Stimulated activated CD4-positive, alpha-beta T cell treated with anti-CD3 and anti-CD28 coated beads, TNF-alpha, amount 100 ng/mL, for 1 hour (primary cell): ENCODE measurements at places on chromosomes 16 and 17.

DNA sequence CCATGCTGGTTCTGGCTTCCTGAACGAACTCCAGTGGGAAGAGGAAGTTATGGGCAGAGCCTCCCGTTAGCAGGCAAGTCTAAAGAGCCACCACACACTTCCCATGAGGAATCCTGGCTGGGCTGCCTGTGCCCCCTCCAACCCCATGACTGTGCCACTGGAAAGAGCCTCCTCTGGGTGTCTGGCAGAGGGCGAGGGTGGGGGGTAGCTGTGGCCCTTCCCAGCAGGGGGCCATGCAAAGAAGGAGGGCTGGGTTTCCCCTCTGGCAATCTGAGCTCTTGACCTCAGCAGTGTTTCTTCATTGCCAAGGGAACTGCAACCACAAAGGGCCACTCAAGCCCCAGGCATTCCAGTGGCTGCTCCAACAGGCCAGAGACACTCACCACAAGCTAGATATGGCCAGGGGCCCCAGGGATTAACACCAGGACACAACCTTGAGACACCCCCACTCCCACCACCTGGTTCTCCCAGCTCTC lies 1.7 kb upstream of the RRAD start:
- no peak for DNase-seq

DNA sequence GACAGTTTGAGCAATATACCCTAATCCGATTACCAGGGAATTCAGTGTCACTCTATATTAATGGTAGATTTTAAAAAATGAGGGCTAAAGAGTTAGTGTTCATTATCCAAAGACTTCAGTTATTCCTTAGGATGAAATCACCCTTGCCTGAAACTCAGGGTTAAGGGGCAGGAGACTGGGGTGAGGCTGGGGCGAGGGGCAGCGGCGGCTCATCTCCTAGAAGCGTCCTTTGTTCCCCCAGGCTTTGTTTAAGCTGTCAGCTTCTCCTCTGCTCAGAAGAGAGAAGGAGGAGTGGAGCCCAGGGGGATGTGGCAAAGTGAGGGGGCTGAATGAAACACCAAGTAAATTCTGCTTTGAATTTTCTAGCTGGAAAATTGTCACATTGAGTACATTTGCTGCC lies 117.7 kb upstream of the ELAC2 start:
- DNase-seq: no peak

DNA sequence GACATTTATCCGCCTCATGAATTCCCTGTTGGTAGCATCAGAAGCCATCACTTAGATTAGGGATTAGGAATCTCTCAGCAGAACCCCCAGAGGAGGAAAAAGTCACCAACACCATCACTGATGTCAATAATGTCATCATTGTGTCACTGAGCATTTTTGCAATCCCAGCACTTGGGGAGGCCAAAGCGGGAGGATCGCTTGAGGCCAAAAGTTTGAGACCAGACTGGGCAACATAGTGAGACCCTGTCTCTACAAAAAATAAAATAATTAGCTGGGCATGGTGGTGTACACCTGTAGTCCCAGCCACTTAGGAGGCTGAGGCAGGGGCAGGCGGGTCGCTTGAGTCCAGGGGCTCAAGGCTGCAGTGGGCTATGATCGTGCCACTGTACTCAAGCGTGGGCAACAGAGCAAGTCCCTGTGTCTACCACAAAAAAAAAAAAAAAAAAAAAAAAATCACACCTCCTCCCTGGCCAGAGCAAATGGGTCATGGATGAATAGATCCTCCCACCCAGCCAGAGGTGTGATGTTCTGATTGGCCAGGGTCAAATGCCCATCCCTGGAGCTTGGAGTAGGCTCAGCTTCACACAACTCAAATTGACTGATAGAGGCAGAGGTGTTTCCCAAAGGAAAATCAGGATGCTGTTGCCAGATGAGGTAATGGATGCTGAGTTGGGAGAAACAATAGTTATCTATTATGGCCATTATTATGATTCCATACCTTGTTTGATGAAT lies 31.6 kb downstream of the VWA3A start:
- no peak for DNase-seq

DNA sequence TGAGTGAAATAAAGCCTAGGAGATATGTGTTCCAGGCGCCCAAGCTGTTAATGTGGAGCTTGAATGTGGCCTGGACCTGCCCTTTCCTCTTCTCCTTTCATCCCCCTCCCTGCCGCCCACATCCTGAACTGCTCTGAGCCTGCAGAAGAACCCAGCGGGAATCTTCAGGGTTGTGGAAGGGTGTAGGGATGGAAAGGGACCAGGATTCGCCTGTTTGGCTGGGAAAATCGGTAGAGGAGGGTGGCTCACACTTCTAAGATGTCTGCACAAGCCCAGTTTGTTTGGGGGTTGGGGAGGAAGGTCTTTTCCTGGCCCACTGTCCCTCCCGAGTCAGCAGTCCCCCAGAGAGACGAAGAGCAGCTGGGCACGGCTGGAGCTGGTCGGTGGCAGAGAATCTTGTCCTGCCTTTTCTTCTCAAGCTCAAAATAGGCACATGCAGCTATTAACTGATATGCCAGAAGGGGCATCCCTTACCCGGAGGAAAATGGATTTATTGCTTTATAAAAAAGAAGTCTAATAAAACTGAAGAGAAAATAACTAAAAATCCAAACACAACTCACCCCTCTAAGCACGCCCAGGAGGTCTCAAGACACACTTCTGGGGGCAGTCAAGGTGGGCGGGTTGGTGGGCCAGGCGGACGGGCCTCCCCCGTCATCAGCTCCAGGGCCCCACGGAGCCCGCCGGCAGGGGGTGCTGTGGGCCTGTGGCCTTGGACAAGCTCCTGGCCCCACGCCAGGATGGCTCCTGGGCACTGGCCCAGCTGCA lies 11.5 kb upstream of the PITPNA start:
- no peak for DNase-seq

DNA sequence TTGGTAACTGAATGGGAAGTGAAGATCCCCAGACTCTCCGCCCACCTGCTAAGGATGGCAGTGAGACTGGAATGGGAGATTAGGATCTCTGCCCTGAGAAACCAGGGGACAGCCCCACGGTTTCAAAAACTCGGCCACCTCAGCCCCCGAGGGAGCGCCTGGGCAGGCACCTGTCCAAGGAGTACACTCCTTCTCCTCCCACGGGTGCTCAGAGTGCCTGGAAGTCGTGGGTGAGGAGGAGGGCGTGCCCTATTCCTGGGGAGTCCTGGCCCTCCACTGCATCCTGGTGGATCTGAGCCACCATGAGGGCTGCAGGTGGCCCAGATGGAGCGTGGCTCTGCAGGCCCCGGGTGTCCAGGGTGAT lies 78.5 kb downstream of the MGAT5B start:
- DNase-seq: no peak

- no peak for DNase-seq
Observed at GRCh38 chr16:3872216-3872895, 8.2 kb downstream of the CREBBP start.

- peak; percentile 69 for DNase-seq
Observed at GRCh38 chr16:67872631-67873434, at the start of gene EDC4. TSS of gene EDC4 (plus strand) at chr16:67873052. CDS start at chr16:67873262, 210 bp downstream.
